Activated naive CD4-positive, alpha-beta T cell treated with Interleukin-2 at 50 U/mL for 16 hours (primary cell): ENCODE measurements at places on chromosomes 7 and 10.

GRCh38 chr10:111598433-111599059 lies 521.7 kb downstream of the ADRA2A start:
- DNase-seq, result peak; percentile 33

- DNase-seq, result no peak
Observed at GRCh38 chr10:62831346-62831745, 15.2 kb upstream of the EGR2 start.

DNA sequence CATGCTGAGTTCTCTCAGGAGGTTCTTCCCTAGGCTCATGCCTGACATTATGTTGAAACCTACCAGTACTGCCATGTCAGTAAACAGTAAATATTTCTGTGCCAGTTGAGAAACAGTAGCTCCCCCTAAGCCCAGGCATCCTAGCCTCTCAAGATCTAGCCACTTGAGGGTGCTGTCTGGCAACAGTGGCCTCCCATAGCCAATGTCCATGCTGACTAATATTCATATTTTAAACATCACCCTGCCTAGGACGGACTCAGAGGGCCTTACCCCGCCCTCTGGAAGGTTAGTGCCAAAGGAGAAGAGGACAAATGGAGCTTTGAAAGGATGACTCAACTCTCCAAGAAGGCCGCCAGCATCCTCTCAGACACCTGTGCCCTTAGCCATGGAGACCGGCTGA lies 7.7 kb downstream of the ACSM6 start:
- no peak for DNase-seq

DNA sequence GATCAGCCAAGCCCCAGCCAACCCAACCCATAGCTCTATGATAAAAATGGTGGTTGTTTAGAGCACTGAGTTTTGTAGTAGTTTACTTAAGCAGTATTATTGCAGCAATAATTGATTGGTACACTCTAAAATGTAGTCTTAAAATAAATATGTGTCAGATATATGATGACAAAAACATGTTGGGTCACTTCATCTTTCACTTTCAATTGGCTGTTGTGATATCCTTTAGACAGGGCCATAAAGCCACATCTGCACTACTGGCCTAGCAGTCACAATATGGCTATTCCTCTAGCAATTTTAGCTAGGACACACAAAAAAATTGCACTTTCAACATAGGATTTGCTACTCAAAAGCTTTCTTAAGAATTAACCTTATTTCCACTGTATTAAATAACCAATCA lies 5.9 kb upstream of the CAV1 start:
- DNase-seq, result no peak

- DNase-seq, result no peak
Observed at GRCh38 chr10:58044072-58044471, 223.6 kb downstream of the IPMK start.
